Stimulated activated naive CD4-positive, alpha-beta T cell treated with Interleukin-2 at 50 U/mL for 16 hours (primary cell): ENCODE measurements at places on chromosomes 4 and X.

DNA sequence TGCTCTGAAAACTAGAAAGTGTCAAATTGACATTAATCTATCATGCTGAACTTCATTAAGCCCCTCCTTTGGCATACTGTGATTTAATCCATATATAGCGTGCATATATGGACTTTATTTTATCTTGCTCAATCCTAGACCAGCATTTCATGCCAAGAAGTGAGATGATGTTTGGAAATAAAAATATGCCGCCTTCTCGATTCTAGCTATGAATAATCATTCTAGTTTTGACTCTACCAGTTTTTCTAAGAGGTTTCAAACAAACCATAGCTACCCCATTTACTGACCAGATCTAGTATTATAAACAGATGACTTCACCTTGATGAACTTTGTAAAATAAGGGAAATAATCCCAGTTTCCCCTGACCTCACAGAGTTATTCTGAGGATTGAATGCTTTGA lies 95.0 kb downstream of the ARX start:
- no peak for DNase-seq

GRCh38 chrX:11143931-11144678 lies 33.0 kb downstream of the HCCS start:
- DNase-seq = peak; percentile 10

- no peak for DNase-seq
These were observed 105.4 kb downstream of the POLA1 start for GRCh38 chrX:24799078-24799477.

DNA sequence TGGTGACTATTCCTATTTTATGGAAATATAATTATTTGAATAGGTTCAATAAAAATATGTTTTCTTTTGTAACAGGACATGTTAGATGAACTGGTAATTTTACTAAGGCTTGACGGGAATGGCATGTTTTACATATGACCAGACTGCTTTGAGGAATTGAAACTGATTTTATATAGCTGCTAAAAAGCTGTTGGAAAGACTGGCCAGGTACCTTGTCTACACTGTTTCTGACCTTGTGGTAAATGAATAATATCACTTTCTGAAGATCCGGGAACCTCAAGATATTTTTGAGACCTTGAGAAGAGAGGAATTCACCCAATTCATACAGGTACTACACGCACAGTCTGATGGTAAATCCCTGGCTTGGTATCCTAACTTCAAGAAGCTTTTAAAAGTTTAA lies 42.1 kb upstream of the USP46 start:
- no peak for DNase-seq

DNA sequence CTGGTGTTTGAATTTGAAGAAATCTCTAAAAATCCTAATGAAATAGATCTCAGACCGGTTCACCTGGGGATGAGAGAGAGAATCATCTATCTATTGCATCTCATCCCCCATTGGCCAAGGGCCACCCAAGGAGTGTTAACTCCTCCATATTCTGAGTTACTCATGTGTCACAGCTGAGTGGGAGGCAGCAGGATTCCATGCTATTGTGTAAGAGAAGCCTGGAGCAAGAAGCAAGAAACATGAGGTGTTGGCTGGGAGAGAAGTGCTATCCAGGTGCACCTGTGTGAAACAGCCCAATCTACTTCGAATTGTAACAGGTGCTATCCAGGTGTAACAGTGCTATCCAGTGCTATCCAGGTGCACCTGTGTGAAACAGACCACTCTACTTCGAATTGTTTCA lies 150.3 kb upstream of the MAOA start:
- DNase-seq = no peak

GRCh38 chr4:99856166-99856565 lies 38.1 kb downstream of the LAMTOR3 start:
- DNase-seq = peak; percentile 5

- no peak for DNase-seq
These were observed 54.1 kb downstream of the ATRX start for GRCh38 chrX:77731821-77732419.

DNA sequence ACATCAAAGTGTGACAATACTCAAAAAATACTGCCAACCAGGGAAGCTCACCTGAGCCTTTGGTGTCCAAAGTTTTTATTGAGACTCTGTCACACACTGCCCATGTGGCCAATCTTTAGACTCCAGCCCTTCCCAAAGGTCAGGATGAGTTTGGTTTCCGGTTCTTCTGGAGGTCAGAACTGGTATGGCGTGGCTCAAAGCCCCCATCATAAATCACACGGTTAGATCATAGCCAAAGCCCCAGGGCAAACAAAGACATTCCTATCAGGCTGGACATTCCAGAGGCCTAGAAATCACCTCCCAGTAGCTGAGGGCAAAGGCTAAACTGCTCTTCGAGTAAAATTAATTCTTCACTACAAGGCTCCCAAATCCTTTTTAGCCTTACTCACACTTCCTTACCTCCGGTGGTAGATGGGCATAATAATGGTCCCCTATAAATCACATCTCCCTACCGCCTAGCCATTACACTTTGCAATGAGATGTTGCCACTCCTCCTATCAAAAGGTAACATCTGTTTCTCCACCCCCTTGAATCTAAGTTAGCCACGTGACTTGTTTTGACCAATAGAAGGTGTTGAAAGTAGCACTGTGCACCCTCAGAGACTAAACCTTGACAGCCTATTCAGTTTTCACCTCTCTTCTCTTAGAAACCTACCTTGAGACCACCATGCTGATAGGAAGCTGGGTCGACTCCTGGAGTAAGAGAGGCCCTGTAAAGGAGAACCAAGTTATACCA lies 137.8 kb upstream of the DUSP21 start:
- no peak for DNase-seq

DNA sequence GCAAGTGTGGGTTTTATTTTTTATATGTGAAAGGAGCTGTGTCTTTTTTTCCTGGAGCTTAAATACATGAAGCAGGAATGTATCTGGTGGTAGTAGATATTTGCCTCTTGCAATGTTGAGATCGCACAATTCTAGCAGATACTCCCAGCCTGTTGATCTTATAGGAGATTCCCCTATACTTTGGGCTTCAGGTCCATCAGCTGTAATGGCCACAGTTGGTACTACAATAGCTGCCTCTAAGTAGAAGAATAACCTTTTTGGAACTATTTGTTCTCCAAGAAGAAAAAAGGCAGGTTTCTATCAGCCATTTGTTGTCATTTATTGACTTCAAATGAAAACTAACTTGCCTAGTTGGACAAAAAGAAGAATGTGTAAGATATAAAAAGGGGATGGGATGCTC lies 37.7 kb downstream of the LIMCH1 start:
- no peak for DNase-seq

DNA sequence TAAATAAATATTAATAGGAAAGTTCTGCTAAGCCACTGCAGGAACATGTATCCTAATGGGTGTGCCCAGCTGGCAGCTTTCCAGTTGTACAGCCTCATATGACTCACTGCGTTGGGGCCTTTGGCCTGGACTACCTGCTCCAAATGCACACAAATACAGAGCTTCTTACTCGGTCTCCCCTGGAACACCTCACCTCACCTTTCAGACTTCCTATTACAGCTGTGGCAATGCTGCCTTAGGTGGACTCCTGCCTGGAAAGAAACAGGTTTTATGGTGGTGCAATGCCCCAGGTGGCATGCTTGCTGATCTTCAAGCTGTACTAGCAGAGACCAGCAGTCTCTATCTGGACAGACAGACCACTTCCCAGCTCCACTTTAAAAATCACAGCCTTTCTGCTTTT lies 85.7 kb upstream of the EXOC1L start:
- no peak for DNase-seq

DNA sequence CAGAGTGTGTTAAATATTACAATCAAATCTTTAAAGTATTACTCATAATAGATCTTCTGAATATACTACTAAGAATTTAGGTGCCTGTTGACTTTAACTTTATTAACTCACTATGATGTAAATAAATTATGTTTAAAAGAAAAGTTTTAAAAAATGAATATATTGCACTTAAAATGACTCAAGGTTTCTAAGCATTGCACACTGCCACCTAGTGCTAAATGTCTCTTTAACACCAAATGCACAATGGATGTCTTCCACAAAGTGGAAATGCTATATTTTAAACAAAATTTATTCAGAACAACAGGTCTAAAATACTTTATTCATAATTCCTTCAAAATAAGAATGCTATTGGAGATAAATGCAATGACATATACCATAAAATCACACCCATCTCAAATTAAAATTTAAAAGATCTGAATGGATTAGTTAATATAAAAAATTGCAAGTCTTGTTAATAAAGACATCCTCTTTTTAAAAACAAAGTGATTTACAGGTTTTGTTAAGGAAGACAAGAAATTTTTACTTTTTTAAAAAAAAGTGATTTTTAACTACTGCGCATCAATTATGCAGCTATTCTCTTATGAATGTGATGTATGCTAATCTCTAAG lies 5.5 kb downstream of the INPP4B start:
- DNase-seq = no peak

GRCh38 chr4:189838821-189839497 lies 101.7 kb upstream of the FRG1 start:
- no peak for DNase-seq

DNA sequence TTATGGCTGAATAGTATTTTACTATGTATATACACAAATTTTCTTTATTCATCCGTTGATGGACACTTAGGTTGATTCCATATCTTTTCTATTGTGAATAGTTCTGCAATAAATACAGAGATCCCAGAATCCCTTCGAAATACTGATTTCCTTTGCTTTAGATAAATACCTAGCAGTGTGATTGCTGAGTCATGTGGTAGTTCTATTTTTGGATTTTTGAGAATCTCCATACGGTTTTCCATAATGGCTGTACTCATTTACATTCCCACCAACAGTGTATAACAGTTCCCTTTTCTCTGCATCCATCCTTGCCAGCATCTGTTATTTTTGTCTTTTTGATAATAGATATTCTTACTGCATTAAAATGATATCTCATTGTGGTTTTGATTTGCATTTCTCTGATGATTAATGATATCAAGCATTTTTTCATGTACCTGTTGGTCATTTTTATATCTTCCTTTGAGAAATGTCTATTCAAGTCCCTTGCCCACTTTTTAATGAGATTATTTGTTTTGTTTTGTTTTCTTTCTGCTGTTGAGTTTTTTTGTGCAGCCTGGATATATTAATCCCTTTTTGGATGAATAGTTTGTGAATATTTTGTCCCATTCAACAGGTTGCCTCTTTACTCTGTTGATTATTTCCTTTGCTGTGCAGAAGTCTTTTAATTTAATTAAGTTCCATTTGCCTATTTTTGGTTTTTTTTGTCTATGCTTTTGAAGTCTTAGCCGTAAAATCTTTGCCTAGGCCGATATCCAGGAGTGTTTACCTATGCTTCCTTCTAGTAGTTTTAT lies 466.7 kb upstream of the TENM3 start:
- no peak for DNase-seq

GRCh38 chr4:181301735-181302710 lies 941.2 kb upstream of the TENM3 start:
- no peak for DNase-seq

- DNase-seq = no peak
These were observed 14.8 kb downstream of the PPP2R3B start for GRCh38 chrX:371907-372306.

DNA sequence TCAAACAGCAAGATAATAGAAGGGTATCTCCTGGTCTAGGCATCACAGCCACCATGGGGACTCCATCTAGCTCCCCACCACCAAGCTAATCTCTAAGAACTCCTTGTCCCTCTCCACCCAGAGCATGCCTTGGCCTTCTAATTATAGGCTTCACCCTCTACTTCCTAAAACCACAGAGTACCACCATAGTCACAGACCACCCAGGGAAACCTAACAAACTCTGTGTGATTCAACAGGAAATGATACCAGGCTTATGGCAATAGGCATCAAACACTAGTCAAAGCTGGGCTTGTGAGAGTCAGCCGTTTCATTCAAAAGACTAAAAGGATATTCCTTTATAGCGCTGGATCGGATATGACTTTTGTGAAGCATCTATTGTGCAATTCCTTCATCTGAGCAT lies 91.5 kb upstream of the NALF2 start:
- no peak for DNase-seq

DNA sequence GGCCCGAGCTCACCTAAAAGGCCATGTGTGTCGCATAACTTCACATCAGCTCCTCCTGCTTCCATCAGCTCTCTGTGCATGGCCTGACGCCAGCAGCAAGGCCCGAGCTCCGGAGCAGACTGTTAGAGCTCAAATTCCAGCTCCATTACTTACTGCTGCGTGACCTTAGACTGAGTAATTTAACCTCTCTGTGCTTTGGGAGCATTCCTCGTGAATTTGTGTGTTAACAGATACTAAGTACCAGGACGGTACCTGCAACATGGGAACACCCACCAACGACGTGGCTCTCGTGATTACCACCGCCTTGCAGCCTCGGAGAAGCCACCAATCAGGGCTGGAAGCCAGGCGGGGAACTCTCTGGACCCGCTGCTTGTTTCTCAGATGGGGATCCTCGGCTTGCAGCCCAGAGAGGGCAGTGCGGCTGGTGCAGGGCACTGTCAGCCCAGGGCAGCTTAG lies 12.9 kb downstream of the LETM1 start:
- no peak for DNase-seq

GRCh38 chrX:34655501-34656455 lies 1.3 kb downstream of the TMEM47 start:
- no peak for DNase-seq

- DNase-seq = peak; percentile 22
These were observed 35.9 kb downstream of the ANKRD17 start for GRCh38 chr4:73222466-73223257.

DNA sequence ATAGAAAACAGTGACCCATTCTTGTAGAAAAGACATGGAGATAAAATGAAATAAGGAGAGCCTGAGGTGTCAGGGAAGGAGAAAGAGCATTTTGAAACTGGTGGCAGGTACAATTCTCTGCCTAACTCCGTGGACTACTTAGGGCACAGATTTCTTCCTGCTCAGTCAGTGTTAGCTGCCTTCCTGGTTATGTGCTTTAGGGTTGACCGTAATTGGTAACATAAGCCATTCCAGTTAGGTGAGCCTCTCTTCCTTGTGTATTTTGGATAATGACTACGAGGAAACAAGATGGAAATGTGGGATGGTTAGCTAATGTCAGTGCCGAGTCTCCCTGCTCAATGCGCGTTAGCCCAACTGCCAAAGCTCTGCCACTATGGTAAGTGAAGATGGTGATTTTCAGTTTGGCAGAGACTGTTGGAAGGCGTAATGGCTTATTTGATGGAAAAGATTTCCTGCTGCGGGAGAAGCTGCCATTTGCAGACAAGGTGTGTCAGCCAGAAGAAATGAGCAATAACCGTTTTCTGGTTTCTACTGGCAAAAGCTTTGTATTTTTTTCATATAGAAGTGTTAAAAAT lies 174.1 kb downstream of the CBR4 start:
- DNase-seq = no peak

GRCh38 chr4:3877236-3877635 lies 111.1 kb downstream of the ADRA2C start:
- no peak for DNase-seq

GRCh38 chr4:54513204-54513603 lies 144.6 kb upstream of the KIT start:
- DNase-seq = no peak

GRCh38 chr4:85498068-85498733 lies 23.3 kb downstream of the ARHGAP24 start:
- DNase-seq = no peak

GRCh38 chrX:10310511-10310910 lies 153.7 kb downstream of the CLCN4 start:
- no peak for DNase-seq

GRCh38 chr4:37745946-37746345 lies 59.8 kb upstream of the RELL1 start:
- DNase-seq = no peak
